ENCODE measurements at places on chromosomes 4 and X.

DNA sequence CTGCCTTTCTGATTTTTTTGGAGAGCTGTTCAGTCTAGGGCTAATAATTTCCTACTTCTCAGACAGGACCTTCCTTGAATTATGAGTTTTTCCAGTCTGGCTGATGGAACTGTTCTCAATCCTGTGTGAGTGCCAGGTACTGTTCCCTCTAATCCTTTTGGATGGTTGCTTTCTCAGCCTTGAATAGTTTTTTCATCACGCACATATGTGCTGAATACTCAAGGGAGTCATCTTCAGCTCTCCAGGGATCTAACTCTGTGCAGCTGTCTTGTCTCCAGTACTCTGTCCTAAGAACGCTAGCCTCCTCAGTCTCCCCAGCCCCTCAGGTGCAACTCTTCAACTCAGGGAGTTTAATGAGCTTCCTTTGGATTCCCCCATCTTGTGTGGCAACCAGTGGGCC, 93.2 kb downstream of the GASK1B start:
- DNase-seq = no peak

- DNase-seq = no peak
These were observed 27.2 kb downstream of the FAAH2 start for GRCh38 chrX:57313583-57314215.

- no peak for DNase-seq
These were observed 270.3 kb downstream of the DTHD1 start for GRCh38 chr4:36551697-36552214.

DNA sequence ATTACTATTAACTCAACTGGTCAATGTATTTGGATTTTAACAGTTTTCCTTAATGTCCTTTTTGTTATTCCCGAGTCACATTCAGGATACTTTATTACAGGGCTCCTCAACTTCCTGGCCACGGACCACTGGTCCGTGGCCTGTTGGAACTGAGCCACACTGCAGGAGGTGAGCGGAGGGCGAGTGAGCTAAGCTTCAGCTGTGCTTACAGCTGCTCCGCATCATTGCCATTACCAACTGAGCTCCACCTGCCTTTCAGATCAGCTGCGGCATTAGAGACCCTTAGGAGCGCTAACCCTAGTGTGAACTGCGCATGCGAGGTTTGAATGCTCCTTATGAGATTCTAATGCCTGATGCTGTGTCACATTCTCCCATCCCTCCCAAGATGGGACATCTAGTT, 591.7 kb downstream of the CCSER1 start:
- no peak for DNase-seq

DNA sequence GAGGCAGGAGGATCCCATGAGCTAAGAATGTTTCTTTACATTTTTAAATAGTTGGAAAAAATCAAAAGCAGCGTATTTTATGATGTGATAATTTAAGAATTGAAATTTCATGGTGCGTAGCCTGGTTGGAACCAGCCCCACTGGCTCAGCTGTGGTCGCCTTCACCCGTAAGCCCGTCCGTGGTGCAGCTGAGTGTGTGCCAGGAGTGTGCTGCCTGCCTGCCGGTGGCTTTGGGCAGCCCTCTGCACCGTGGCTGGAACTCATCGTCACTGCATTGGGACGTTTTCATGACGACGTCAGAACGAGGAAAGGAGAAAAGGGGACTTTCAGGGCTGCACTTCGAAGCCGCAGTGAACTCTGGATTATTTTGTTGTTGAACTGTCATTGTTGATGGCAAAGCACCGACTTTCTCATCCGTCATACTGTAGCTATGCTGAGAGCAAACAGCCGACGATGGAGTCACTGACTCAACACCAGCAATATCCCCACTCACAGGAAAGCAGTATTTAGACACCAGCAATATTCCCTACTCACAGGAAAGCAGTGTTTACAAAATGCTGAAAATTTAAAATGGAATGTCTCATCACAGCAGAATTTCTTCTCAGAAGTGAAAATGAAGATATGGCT, 35.1 kb downstream of the PCGF3 start:
- DNase-seq = no peak

- no peak for DNase-seq
These were observed 145.6 kb downstream of the INPP4B start for GRCh38 chr4:142700531-142700930.

DNA sequence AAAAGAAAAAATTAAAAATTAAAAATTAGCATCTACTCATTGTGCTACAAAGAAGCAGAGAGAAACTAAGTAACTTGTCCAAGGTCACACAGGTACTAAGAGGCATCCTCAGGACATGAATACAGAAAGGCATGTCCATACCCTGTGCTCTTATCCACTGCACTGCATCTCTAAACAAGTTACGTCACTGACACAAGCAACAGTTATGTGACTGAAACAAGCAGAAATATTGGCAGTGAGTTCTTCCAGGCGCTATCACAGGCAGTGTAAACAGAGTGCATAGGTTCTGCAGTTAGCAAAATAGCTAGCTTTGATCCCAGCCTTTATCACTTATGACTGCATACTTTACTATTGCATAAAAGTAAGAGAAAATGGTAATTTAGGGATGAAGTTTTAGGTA, 7.9 kb downstream of the VEGFC start:
- no peak for DNase-seq

DNA sequence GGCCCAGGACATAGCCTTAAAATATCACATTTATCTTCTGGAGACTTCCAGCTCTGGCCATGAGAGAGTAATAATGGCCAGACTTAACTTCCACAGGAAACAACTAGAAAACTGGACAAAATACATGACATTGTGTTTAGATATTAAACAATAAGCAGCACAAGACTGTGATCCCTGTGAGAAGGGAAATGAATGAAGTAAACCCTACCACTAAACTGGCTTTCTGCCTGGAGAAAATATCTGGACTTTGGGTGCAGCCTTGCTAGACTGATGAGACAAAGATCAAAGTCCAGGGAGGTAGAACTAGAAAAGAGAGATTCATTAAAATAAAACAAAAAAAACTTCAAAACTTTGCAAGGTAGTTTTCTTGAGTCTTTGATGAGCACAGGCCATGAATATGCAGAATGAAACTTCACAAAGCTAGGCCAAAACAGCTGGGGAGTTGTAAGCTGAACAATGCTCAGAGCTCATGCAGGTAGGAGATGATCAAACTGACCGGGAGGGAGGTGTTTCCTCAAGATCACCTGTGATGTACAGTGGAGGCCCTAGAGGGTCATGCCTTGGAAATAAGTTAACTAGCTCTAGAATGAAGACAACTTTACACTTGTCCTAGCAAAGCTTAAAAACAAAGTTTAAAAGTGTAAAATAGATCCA, 147.0 kb upstream of the SH3RF1 start:
- DNase-seq = no peak

- DNase-seq = no peak
These were observed 32.1 kb downstream of the NDUFB11 start for GRCh38 chrX:47112316-47112954.

DNA sequence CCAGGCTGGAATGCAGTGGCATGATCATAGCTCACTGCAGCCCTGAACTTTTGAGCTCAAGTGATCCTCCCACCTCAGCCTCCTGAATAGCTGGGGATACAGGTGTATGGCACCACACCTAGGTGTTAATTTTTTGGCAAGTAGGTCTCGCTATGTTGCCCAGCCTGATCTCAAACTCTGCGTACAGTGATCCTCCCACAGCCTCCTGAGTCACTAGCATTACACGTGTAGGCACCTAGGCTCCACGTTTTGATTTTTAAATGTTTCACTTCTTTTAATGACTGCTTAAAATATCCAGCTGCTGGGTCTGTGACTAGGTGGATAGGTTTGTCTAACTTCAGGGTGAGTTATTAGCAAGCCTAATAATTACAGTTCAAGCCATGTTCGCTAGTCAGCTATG, 44.5 kb downstream of the GATB start:
- no peak for DNase-seq

- DNase-seq = no peak
These were observed 18.3 kb upstream of the PITX2 start for GRCh38 chr4:110641218-110641617.

GRCh38 chr4:146548443-146548842, 26.7 kb upstream of the SLC10A7 start:
- no peak for DNase-seq

DNA sequence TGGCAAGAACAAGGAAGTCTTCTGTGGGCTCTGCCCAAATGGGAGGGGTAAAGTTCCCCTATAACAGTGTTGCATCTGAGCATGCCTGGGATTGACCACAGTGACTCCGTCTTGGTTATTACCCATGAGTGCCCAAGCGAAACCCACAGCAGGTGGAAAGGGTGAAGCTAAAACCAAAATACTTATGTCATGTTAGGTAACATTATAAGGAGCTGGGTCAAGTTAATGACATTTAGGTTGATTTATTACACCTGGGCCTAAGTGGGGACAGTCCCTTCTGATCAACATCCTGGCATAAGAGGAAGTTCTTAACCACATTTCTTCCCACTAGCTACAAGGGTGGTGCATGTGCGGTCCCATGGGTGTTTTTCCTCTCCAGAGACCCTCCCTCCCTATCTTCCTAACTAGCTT, 1.3 kb upstream of the ZNF732 start:
- DNase-seq = no peak

GRCh38 chr4:154908168-154908567, 127.1 kb downstream of the RBM46 start:
- no peak for DNase-seq

DNA sequence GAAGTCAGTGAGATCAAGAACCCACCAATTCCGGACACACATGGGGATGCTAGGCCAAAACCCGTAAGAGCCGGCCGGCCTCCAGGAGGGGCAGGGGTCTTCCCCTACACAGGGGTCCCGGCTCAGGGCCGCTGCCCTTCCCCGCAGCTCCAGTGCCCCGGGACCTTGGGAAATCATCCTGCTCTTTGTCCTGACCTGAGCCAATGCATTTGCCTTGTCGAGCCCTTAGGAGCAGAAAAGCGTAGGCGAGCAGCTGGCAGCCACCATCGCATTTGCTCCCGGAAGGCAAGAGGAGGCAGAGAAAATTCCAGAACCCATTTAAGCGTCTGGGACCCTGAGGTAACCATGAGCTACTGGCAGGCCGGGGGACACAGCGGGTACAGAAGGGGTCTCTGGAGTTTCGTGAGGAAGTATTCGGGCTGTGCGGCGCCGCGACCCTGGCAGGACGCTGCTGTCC, 7.4 kb upstream of the TNIP2 start:
- DNase-seq = no peak

DNA sequence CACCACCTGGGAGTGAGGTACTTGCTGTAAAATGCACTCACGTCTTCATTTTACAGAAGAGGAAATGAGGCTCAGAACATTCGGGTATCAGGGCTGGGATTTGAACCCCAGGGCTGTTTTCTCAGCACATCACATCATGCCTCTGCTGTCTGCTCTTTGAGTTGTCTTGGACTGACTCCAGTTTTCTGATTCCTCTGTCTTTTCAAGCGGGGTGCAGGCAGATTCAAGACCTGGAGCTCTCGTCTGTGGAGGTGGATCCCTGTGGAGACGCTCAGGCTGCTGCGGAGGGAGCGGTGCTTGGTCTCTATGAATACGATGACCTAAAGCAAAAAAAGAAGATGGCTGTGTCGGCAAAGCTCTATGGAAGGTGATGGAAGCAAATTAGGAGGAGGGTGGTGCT, 6.3 kb downstream of the LAP3 start:
- DNase-seq = no peak

DNA sequence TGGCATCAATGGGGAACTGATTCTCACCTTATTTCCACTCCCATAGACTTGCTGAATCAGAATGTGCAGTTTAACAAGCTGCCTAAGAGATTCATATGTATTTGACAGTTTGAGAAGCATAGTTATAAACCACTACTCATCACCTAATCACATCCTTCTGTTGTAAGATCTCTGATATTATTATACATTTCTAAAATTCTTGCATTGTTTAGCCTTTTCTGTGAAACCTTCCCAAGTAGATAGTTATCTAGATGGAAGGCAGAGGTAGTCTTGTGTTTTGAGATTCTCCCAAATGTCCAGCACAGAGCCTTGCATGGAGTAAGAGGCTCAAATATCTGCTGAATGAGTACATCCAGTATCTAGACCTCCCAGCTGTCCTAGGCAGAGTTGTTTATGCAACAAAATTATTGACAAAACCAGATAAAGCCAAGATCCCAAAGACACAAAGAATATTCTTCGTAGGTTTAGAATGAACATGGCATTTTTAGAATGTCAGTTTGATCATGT, 227.3 kb downstream of the KDR start:
- DNase-seq = no peak

GRCh38 chr4:125735102-125735501, 420.3 kb downstream of the FAT4 start:
- no peak for DNase-seq

DNA sequence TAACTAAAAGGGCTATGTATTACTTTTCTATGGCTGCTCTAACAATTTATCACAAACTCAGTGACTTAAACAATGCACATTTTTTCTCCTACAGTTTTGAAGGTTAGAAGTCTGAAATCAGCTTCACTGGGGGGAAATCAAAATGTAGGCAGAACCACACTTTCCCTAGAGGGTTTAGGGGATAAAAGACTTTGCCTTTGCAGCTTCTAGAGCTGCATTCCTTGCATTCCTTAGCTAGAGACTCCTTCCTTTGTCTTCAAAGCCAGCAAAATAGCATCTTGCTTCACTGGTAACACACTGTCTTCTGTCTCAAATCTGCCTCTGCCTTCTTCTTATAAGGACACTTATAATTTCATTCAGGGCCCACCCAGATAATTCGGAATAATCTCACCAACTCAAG, 152.4 kb upstream of the SPIN4 start:
- no peak for DNase-seq

- DNase-seq = peak; percentile 33
These were observed at the start of gene NSG1 for GRCh38 chr4:4386736-4387392. TSS of gene NSG1 (plus strand) at chr4:4387102. CDS start at chr4:4387630, 528 bp downstream.

DNA sequence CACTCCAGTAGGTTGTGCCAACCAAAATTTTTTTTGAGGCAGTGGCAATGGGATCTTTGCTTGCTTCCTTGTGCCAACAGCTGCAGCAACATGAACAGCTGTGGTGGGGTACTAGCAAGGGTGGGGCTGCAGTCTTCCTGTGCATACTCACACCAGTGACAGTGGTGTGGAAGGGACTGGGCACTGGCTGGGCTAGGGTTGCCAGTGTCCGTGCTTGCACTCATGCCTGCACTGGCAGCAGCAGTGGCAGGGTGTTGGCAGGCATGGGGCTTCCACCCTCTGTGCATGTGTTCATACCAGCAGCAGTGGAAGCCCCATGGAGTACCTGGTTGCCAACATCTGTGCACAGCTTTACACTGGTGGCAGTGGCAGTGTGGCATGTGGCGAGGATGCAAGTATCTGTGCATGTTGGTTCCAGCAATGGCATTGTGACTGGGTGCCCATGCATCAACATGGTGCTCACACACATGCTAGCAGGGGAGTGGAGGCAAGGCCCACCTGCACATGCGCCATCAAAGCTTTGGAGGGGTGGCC, 1312.6 kb downstream of the PCDH18 start:
- no peak for DNase-seq

- DNase-seq = no peak
These were observed 42.8 kb downstream of the ZNF81 start for GRCh38 chrX:47879463-47879862.

DNA sequence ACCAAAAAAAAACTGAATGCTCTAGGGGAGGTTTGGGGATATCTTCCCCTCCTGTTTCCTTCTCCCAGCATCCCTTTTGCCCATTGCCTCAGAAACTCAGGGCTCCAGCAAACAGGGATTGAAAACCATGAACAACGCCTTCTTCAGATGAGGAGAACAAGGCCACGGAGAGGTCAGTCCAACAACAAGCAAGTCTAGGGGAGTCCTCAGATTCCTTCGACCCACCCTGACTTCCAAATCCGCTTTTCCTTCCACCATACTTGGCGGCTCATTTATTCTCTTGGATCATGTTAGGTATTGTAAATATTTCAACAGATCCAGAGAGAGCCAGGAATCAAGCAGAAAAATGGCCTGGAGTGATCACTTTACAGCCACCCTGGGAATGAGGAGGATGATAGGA, 21.9 kb downstream of the REELD1 start:
- DNase-seq = no peak

GRCh38 chr4:120348521-120348920, 281.9 kb upstream of the MAD2L1 start:
- no peak for DNase-seq

Data from activated gamma-delta T cell treated with Interleukin-2 at 50 U/mL for 16 hours (primary cell).